ENCODE measurements at places on chromosomes 4 and X.

DNA sequence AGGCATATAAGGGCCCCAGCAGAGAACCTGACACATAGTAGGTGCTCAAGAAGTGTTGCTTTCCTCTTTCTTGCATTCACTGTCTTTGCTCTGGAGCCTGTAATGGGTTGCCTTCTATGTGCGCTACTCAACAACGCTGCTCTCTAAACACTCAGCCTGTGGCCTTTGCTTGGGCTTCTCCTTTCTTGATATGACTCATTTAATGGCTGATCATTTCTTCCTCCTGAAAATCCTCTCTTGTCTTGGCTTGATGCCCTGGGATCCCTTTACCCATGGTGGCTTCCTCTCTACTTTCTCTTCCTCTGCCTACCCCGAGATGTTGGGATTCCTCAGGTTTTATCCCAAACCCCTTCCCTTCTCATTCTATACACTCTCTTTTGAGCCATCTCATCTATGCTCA, 19.9 kb upstream of the PJA1 start:
- H3K4me1 ChIP-seq = peaks cover 2% of the 10 kb centered on the region
- DNase-seq = no peak
- peaks cover 3% of the 10 kb centered on the region for H3K27me3 ChIP-seq

DNA sequence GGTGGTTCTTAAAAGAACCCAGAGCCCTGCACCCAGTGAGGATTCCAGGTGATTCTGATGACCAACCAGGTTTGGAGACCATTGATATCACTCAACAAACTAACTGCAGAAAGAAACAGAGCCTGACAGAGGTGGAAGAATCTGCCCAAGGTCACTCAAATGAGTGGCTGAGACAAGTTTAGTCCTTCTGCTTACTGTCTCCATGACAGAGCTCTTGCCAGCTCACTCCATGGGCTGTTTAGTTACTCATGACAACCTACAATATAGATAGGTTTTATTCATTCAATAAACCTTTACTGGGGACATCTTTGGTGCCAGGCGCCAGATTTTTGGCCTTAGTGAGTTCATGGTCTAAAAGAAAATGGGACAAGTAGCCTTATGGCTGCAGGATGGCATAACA, 124.3 kb downstream of the RAB28 start:
- H3K36me3 ChIP-seq = peaks cover 2% of the 10 kb centered on the region
- DNase-seq = no peak
- no peaks in the 10 kb centered on the region for H3K4me1 ChIP-seq

- DNase-seq = no peak
- no peak overlapping the region for H3K27ac ChIP-seq
- no peak overlapping the region for H3K4me3 ChIP-seq
- H3K27me3 ChIP-seq = no peaks in the 10 kb centered on the region
- no peaks in the 10 kb centered on the region for H3K4me1 ChIP-seq
- no peaks in the 10 kb centered on the region for H3K36me3 ChIP-seq
Observed at GRCh38 chrX:8741981-8742380, 10.0 kb upstream of the ANOS1 start.

- H3K27me3 ChIP-seq = no peaks in the 10 kb centered on the region
- H3K4me3 ChIP-seq = no peak overlapping the region
- no peaks in the 10 kb centered on the region for H3K4me1 ChIP-seq
- H3K36me3 ChIP-seq = no peaks in the 10 kb centered on the region
- no peak for DNase-seq
Observed at GRCh38 chrX:133649651-133650050, 234.4 kb upstream of the GPC4 start.

DNA sequence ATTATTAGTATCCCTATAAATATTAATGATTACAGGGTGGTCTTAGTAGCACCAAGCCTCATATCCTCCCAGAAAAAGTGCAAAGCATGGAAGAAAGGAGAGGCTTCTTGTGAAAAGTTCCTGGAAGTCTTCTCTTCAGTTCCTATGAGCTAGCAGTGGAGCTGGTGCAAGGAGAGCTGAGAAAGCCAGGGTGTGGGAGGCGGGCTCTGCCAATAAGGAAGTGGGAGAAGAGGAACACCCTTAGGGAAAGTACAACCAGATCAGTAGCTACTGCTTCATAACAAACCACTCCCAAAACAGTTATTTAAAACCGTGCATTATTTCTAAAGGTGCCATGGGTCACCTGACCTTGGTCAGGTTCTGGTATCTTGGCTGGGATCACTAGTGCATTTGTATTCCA, 72.4 kb downstream of the MAP9 start:
- no peak for DNase-seq
- H3K27me3 ChIP-seq = no peaks in the 10 kb centered on the region
- H3K4me3 ChIP-seq = no peak overlapping the region
- no peaks in the 10 kb centered on the region for H3K36me3 ChIP-seq
- H3K4me1 ChIP-seq = no peaks in the 10 kb centered on the region
- H3K27ac ChIP-seq = no peak overlapping the region

DNA sequence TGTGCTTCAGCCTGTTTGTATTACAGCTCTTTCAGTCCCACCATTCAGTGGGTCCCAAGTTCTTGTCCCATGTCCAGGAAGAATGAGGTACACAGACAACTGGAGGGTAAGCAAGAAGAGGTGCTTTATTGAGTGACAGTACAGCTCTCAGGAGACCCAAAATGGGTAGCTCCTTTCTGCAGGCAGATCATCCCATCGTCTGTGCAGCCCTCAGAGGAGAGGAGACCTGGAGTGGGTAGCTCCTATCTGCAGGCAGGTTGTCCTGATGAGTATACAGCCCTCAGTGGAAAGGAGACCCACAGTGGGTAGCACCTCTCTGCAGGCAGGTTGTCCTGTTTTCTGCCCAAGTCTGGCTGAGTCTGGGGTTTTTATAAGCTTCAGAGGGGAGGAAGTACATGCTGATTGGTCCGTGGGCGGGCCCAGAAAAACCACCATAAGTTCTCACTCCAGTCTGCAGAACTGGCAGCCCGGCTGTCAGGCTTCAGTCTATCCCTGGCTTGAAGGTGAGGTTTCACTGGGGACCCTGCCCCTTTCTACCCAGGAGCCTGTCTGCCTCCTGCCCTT, 18.0 kb downstream of the GRK4 start:
- no peak for DNase-seq
- H3K4me3 ChIP-seq = no peak overlapping the region
- H3K36me3 ChIP-seq = no peaks in the 10 kb centered on the region
- peaks cover 13% of the 10 kb centered on the region for H3K27me3 ChIP-seq
- no peaks in the 10 kb centered on the region for H3K4me1 ChIP-seq
